ENCODE measurements at places on chromosomes 1 and 21.

GRCh38 chr1:150708595-150708994 is 11.6 kb upstream of the GOLPH3L start:
- no peak for DNase-seq

- peak; percentile 95 for DNase-seq
Measured at GRCh38 chr1:84174051-84174556, 30.0 kb downstream of the PRKACB start.

- DNase-seq: peak; percentile 89
Measured at GRCh38 chr21:29299916-29300806, 1.4 kb downstream of the BACH1 start.

DNA sequence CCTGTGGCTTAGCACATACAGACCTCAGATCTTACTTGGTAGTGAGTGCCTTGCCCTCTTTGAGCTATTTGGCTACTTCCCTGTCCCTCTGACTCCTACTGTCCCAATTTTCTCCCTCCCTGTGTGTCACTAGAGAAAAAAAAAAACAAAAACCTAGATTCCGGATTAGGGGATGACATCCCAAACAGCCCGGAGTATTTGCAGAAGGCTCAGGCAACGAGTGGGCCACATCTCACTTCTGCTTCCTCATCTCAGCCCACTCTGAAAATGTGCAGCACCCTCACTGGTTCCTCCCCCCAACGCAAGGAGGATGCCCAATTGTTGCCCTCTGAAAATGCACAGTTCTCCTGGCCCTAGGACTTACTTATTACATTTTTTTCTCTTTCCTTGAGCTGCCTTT is 4.9 kb downstream of the NHLH1 start:
- DNase-seq: no peak

GRCh38 chr21:39003982-39004633 is 179.1 kb downstream of the PSMG1 start:
- DNase-seq: no peak

DNA sequence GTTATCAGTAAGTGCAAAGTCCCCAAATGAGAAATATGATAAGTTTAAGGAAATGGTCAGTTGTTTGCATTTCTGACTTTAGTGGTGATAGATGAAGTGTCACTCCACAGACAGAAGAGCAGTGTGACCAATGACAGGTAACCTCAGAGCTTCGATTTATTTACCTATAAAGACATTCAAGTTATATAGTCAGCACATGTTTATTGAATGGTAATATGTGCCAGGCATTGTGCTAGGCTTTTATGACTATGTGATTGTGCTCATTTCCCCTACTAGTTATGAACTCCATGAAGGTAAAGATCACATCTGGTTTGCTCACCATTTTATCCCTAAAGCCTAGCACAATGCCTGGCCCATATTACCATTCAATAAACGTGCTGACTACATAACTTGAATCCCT is 222.4 kb downstream of the HHIPL2 start:
- no peak for DNase-seq

GRCh38 chr1:69858534-69858933 is 290.8 kb downstream of the LRRC7 start:
- no peak for DNase-seq

DNA sequence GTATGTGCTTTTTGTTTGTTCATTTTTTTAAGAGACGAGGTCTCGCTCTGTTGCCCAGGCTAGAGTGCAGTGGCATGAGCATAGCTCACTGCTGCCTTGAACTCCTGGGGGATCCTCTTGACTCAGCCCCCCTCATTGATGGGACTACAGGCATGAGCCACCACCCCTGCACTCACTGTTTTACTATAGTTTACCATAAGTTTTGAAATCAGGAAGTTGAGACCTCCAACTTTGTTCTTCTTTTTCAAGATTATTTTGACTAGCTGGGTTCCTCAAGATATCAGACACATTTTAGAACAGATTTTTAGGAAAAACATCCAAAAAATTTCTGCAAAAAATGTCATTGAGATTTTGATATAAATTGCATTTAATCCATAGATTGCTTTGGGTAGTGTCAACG is 120.4 kb upstream of the FGGY start:
- DNase-seq: no peak

DNA sequence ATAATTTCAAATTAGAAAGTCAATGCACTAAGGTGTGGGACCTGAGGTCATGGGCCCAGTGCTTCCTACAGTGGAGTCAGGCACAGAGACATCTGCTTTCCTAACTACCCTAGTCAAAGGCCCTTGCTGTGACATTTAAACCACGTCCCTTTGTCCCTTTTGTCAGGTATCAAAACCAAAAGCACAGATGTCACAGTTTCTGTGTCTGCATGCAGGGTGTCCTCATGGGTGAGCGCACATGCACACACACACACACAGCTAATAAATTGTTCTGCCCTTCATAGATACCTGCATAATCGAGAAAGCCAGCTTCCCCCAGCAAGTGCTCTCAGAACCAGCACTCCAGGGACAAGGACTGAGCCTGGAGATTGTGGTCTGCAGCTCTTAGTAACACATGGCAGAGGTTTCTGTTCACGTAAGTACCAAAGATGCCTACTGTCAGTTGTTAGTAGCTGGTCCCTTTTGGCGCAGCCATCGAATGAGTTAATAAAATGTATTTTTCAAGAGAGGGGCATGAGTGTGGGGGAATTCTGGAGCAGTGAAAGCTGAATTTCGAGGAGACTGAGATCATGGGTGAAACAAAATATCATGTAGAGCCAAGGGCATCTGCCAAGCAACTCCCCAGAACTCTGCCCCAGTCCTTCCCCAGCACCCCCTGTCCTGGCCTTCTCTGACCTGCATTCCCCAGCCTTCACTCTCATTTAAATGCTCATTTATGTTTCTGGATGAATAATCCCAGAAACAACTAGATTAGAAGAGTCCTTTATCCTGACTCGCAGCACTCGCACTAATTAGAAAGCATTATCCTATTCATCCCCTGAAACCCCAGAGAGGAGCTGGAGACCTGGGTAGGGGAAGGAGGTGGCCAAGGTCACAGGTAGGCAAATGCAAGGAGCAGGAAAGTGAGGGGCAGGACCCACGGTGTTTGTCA is 25.5 kb downstream of the TNR start:
- DNase-seq: no peak

DNA sequence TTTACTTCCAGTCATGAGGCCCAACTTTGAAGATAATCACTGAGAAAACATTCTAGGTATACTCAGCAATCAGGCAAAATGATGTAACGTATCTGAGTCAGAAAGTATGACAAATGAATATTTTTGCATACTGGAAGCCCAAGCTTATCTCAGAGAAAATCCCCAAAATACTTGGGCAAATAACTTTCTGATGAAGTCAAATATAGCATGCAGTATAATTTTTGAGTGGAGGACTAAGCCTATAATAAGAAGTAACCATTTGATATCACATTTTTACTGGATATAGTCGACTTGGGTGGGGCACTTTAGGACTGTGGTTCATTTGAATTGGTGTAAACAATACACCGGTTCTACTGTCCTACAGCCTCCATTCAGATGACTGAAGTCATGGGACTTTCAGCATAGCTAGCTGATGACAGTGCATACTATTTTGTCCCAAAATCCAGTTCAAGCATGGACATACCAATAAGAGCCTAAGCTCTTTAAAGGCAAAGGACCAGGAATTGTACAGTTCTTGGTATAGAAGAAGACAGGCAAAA is 2.3 kb upstream of the GADD45A start:
- DNase-seq: peak; percentile 91

DNA sequence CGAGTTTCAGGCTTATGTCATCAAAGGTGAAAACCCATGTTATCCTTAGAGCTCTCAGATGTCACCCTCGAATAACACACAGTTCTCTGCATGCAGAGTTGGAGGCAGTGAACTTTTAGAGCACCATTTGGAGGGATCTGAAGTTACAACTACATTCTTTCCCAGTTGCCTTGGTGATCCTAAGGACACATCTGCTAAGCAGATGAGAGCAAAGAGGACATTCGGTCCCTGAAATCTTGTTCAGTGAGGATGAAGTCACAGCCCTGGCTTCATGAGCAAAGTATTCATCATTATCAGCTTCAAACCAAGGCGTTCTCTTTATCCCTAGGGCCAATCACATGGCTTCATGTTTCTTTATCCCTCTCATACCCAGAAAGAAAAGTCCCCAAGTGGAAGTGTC is 23.1 kb upstream of the MCOLN2 start:
- DNase-seq: no peak

DNA sequence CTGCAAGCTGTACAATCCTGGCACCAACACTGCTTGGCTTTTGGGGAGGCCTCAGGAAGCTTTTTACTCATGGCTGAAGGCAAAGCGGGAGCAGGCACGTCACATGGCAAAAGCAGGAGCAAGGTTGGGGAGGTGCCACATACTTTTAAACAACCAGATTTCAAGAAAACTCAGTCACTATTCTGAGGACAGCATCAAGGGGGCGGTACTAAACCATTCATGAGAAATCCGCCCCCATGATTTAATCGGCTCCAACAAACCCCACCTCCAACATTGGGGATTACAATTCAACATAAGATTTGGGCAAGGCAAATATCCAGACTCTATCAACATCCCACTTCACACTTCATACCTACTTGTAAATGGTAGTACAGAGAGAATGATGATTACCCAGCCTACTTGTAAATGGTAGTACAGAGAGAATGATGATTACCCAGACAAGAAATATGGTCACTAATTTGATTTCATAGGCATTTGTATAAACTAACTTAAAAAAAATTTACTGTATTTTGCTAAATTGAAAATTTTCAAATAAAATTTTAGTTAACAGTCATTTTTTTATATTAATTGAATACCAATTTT is 24.9 kb downstream of the ATP5PF start:
- no peak for DNase-seq

DNA sequence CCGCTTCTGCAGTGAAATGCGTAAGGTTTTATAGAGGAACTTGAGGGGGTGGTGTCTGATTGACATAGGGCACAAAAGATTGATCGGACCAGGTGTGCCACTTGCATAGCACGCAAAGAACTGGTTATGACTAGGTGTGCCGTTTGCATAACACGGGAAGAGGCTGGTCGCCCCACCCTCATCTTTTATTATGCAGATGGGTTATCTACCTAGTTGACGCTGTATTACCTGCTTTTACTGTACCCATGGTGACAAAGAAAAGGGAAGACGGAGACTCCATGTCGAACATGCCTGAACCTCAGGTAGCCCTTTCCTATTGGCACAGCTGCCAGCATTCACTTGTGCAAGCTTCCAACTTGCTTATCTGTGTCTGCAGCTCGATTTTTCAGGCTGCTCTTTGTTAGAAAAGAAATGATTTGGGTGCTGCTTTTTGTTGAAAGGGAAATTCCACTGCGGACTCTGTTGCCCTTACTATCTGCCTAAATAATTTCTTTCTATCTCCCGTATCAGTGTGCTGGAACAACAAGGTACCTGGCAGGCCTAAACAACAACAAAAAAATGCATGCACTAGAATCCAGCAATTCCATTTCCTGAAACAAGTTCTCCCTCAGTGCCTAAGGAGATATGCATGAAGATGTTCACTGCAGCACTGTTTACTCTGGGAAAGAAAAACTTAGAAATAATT is 194.4 kb upstream of the KAZN start:
- no peak for DNase-seq

DNA sequence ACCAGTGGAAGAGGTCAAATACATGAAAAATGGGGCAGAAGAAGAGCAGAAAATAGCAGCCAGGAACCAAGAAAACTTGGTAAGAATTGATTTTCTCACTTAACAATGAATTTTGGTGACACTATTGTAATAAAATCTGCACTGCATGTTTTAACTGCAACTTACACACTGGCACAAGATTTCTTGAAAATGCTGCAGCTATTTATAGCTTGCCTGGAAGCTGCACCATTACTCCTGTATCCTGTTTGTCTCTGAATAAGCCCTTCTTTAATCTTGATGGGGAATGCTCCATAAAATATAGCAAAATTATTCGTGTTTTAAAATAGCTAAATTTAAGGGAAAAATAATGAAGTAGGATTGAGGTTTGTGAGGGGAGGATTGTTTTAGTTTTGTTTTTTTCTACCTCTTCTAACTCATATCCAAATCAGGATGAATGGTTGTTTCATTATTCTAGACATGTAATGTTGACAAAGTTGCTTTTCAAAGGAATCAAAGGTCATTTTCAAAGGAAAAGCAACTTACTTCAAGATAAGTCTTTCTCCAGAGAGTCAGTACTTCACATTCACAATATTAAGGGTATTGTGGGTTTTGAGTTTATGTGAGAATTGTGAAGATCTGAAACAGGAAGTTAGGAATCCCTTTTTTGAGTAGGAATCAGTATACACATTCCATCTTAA is 120.9 kb downstream of the C1orf21 start:
- no peak for DNase-seq

DNA sequence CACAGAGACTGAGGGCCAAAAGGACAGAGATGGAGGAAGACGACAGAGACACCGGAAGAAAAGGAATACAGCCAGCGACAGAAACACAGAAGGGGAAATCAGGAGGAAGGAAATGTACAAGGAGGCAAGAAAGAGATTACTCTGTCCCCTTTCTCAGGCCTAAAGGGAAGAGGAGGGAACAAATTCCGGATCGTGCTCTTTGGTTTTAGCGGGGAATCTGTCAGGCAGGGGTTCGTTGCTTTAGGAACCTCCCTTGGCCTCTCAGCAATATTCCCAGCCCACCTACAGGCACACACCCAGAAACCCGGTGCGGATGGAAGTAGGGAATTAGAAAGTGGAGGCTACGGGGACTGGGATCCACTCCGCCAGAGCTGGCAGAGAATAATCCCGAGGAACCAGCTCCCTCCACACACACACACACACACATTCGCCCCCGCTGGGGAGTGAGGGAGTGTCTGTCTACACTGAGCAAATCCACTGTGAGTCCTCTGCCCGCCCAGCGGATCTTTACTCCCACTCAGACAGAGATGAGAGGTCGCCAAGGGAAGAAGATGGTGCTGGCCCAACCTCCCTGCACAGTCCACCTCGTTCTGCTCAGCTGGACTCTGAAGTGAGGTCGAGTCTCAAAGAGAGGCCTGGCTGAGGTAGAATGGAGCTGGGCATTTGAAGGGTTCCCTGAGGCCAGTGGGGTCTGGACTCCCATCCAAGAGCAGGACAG is 5.7 kb downstream of the TAL1 start:
- DNase-seq: no peak

DNA sequence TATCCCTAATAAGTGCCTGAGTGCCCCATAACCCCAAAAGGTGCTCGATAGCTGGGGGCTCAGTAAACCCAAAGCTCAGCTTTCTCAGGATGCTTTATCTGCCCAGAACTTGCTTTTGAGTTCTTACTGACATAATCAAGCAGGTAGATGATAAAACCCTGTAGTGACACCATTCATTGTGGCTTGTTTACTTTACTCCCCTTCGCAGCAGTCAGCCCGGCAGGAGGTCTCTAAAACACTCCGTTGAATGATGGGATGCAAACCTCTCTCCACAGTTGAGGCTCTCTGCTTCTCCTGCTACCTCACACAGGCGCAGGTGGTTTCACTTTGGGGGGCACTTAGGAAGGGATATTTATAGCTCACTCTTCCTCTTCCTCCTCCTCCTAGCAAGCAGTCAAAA is 349.4 kb downstream of the HLX start:
- DNase-seq: no peak

DNA sequence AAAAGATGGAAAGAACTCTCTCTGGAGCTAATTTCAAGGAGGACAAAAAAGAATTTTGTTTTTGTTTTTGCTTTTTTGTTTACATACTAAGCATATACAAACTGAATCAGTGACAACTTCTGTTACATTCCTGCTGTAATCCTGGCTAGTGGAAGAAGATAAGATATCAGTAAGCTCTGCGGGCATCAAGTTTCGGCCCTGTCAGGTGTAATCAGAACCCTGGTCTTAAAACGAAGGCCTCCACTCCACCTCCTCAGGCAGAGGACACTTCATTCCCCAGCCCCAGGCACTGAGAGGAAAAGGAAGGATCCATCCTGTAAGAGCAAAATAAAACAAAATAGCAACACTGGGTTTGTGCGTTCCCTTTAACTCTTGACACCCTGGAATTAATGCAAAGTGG is 88.9 kb upstream of the ARHGAP29 start:
- DNase-seq: peak; percentile 44

- DNase-seq: no peak
Measured at GRCh38 chr21:15795533-15795932, 65.8 kb downstream of the USP25 start.

All from kidney tubule cell (primary cell).